ENCODE measurements at places on chromosomes 3 and 15. TPM values are rescaled to one million over a fixed set of nuclear protein-coding genes. Genes with fewer than 3 reads are reported as not detected.

DNA sequence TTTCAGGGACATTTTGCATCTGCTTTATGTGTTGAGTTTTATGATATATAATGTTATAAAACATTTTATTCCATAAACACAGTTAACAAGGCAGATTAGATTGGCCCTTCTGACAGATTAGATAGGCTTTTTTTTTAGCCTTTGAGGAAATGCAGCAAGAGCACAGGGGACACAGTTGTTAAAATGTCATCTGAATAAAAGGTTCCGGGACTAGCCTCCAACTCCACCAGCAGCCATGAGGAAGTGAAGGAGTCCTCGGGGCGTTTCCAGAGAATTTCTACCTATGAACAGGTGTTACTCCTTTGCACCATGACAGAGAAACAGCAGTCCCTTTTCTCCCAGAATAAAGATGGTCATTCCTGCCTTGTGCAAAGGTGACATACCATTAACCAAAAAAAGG, 167.8 kb upstream of the KBTBD8 start:
- no peak for DNase-seq

The GOLGA8G gene
- not detected for total RNA-seq

The MESP2 gene
- total RNA-seq = 0.15 TPM

The TEX9 gene
- total RNA-seq = 1.0 TPM

DNA sequence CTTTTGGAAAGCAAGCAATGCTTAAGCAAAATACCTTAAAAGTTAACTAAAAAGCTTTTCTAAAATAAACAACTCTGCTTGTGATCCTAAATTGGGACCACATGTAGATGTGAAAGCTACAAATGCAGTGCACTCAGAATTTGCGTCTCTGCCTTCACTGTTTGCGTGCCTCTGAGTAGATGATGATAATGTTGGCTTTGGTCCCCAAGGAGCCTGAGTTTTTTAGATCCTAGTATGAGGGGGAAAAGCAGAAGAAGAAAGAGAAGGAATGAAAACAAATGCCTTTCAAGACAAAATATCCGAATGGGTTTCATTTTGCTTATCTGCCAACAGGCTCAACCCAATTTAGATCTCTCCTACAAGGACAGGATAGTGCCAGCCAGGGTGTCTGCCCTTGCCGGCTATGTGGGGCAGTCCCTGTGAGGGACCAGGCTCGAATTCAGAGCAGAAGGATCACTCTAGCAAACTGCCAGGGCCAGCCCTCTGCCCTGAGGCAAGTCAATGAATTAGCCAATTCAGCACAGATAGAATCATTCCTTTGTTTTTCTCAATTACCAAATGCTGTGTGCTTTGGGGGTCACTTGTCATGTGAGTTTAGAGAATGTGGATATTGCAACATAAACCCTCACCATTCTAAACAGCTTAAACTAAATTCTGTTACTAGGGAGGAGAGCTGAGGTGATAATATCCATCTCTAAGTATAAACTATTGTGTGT, 28.5 kb downstream of the SCG5 start:
- no peak for DNase-seq

DNA sequence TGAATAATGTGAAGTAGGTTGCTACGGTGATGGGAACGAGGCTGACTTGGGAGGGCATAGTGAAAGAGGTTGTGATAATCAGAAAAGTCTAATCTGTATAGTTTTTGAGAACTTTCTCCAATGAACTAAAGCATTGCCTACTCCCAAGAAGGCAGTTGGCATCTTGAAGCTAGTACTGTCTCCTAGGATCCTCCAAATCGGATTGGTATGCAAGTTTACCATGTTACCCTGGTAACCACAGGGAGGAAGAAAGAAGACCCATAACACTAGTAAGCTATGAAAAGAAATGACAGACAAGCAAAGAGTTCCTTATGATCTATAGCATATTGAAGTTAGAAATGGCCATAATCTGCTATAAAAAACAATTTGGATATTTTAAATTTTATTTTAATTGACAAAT, 127.2 kb upstream of the SYNPR start:
- DNase-seq = no peak

- DNase-seq = no peak
These were observed 443.5 kb downstream of the OTOL1 start for GRCh38 chr3:161939918-161940620.

DNA sequence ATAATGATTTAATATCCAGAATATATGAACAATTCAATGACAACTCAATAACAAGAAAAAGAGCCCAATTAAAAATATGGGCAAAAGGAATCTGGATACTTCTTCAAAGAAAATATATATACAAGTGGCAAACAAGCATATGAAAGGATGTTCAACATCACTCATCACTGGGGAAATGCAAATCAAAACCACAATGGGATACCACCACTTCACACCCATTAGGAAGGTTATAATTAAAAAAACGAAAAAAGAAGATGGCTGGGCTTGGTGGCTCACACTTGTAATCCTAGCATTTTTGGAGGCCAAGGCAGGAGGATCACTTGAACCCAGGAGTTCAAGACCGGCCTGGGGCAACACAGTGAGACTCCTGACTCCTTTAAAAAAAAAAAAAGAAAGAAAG, 4.1 kb downstream of the CCDC12 start:
- DNase-seq = no peak

The RARB gene
- 17.6 TPM for total RNA-seq

The GABRR3 gene
- total RNA-seq = not detected

- no peak for DNase-seq
These were observed at the start of gene IGF2BP2 for GRCh38 chr3:185825006-185825638. Gene IGF2BP2 (minus strand): TSS chr3:185825042. CDS start chr3:185824960, 82 bp downstream.

DNA sequence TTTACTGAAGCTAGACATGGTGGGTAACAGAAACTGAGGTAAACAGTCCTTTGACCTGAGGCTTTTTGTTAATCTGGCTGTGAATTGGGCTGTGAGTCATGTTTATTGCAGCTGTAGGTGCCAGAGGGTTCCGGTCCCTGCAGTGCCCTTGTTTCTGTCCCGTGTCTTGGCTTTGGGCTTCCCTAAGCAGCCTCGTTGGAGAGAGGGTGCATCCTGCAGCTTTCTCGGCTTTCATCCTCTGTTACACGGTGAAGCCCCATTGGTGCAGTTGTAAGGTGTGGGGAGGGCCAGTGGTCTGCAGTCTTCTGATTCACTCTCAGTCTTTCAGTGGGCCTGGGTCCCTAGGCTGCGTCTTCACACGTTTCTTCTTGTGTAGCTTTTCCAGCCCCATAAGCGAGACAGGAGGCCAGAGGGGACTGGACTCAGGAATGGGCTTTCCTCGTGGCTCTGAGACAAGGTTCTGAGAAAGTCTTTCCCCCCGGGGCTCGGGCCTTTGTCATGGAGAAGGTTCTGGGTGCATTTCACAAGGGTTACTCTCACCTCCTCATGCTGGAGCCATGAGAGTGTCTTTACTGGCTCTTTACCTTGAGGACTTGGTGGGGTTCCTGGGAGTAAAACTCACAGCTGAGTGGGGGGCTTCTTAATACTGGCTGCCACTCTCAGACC, 33.1 kb downstream of the ASB7 start:
- no peak for DNase-seq

The STRIT1 gene
- not detected for total RNA-seq

DNA sequence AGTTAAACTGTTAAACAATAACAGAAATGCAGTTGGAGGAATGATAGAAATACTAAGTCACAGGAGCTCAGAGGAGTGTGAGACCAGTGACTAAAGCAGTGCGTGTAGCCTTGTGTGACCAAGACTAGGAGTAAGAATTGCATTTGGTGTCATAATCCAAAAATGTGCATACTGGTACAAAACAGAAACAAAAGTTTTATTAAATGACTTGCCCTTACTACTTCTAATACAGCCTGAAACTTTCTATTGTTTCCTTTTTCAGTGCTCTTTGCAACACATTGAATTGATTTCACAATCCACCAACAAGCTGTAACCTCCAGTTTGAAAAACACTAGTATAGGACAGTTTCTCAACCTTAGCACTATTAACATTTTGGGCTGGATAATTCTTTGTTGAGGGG, 17.1 kb downstream of the SNX1 start:
- DNase-seq = no peak

The C3orf20 gene
- total RNA-seq = not detected

The TTC21A gene
- 1.6 TPM for total RNA-seq

- no peak for DNase-seq
These were observed 1.5 kb downstream of the SNRPN start for GRCh38 chr15:24956111-24956838.

DNA sequence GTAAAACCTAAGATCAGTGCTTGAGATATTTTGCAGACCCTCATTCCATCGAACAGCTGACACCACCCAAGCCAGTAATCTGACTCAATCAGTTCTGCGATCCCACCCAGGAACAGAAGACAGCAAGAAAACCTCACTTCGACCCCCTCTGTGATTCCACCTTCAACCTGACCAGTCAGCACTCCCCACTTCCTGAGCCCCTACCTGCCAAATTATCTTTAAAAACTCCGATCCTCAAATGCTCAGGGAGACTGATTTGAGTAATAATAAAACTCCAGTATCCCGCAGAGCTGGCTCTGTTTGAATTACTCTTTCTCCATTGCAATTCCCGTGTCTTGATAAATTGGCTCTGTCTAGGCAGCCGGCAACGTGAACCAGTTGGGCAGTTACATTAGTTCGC, 25.7 kb upstream of the CLDN16 start:
- no peak for DNase-seq

- no peak for DNase-seq
These were observed 190.8 kb downstream of the XXYLT1 start for GRCh38 chr3:195080125-195080524.

DNA sequence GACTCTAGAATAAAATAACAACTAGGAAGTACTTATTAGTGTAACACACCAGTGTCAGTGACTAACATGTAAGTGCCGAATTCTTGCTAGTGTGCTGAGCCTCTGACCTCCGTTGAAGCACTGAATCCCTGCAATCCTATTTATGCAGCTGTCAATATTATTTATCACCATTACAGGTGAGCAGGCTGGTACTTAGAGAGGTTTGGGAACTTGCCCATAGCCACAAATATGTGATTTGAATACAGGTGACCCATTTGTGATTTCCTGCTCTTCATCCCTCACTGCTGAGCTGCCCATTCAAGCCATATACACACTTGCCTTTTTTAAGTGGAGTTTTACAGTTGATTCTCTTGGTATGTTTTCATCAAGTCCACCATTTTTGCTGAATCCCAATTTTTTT, 12.2 kb downstream of the EIF4E3 start:
- no peak for DNase-seq

DNA sequence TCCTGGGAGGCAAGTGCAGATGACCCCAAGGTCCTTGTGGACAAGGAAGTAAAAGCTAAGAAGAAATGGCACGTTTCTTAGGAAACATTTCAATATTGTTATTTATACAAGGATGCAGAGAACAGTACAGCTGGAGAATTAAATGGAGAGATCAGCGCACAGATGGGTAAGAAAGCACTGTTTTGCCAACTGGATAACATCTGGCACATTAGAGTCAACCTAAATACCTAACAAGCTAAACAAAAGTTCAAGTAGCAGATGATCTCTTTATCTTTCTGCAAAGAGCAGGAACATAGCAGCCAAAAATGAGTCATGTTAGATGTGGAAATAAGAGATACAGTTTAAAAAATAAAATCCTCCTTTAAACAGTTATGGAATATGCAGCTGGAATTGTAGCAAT, 15.7 kb upstream of the DPPA4 start:
- no peak for DNase-seq

GRCh38 chr15:58329781-58330671, 101.8 kb upstream of the LIPC start:
- DNase-seq = no peak

- no peak for DNase-seq
These were observed 226.0 kb upstream of the CHRM5 start for GRCh38 chr15:33742306-33742705.

The CCDC33 gene
- not detected for total RNA-seq

- DNase-seq = no peak
These were observed 86.1 kb downstream of the LIPC start for GRCh38 chr15:58517682-58518525.
